Activated CD4-positive, alpha-beta T cell treated with anti-CD3 and anti-CD28 coated beads for 48 hours (primary cell): ENCODE measurements at places on chromosomes 5 and 9.

DNA sequence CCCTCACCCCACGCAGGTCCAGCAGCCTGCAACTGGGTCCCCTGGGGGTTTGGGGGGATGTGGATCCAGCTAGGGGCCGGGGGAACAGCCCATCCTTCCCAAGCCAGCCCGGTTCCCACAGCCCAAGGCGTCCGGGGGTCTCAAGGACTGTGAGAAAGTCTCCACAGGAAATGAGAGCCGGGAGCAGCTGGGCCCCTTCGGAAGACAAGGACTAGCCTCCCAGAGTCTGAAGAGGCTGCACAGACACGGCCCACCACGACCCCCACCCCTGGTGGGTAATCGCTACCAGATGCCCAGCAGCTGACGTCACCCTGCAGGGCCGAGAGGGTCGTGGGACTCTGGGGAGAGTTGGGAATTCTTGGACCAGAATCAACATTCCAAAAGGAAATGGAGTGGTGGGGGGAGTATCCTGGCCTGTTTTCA is 10.5 kb downstream of the SH2D3C start:
- DNase-seq = no peak

GRCh38 chr9:128685636-128686489 is 3.2 kb upstream of the SET start:
- peak; percentile 55 for DNase-seq

GRCh38 chr5:159877016-159877415 is 39.3 kb upstream of the ADRA1B start:
- DNase-seq = no peak

DNA sequence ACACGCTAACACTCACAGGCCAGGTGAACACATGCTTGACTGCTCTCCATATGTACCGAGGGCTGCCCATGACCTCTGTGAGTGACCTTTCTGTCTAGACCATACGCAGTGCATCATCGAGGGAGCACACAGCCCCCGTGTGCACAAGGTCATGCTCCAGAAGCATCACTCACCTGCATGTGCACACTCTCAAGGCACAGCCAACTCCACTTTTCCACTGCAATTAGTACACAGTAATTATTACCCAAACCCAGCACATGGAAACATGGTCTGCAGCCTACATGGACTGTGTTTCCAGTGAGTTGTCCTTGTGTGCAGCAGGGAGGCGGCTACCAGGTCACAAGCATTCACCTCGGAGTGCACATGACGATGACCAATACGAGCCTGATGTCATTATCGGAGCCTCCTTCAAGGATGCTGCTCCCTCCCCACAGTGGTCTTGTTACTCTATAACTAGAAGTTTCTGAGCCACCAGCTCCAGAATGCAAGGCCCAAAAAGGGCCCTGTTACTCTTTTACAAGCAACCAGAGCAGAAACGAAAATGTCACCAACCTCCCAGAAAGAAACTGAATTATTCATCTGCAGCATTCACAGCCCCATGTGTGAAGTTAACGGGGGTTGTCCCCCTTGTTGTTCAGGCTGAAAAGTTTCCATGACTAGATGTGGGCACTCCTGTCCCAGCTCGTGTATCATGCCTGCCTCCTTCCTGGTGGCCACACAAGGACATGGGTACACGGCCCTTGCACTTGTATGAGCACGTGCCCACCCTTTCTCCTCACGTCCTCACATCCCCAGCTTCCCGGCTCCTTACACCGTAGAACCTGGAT is 31.2 kb downstream of the SEMA4D start:
- peak; percentile 69 for DNase-seq

DNA sequence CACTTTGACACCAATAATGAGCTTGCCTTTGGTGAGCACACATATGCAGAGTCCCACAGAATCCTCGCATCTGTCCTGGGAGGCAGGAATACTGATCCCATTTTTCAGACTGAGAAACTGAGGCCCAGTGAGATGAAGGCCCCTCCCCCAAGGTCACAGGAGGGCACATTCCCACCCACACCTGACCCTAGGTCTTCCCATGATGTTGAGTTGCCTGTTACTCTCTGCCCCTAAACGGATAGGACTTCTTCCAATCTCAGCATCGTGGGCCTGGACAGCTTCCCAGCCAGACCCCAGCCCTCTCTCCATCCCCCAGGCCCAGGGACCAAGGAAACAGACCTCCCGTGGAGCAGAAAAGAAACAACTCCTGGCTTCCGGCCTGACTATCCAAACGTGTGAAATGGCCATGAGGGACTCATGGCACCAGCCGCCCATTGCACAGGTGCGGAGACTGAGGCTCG is 877 bp downstream of the SH3GLB2 start:
- DNase-seq = peak; percentile 21
